NCI-H1092 treated with DMSO at 0.1 percent for 48 hours (cell line): ENCODE measurements at places on chromosomes 13 and 19.

DNA sequence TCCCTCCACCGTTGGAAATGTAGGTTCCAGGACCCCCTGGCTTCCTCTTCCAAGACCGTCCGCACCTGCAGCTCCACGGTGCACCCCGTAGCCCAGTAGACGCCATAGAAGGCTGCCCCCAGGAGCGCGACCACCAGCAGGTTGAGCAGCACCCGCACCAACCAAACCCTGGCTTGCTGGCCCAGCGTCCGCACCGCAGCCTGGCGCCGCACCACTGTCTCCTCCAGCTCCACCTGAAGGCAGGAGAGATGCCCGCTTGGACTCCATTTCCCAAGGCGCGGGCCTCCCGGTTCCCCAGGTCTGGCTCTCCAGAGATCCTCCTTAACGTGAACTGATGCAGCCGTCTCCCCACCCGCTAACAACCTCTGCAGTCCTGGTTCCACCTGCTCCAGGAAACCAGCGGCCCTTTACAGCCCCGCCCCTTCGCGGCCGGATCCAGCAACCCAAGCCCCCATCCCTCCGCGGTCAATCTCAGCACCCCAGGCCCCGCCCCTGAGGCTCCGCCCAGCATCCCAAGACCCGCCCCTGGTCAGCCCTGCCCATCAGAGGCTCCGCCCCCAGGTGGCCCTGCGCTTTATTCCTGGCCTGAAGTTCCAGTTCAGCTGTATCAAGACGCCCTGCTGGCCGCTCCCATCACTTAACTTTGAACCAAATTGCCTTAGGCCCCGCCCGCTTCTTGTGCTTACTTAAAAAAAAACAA, 5.0 kb upstream of the LENG1 start:
- no peak for DNase-seq

- DNase-seq, result no peak
Observed at GRCh38 chr13:20217168-20217567, 15.0 kb downstream of the GJB6 start.

DNA sequence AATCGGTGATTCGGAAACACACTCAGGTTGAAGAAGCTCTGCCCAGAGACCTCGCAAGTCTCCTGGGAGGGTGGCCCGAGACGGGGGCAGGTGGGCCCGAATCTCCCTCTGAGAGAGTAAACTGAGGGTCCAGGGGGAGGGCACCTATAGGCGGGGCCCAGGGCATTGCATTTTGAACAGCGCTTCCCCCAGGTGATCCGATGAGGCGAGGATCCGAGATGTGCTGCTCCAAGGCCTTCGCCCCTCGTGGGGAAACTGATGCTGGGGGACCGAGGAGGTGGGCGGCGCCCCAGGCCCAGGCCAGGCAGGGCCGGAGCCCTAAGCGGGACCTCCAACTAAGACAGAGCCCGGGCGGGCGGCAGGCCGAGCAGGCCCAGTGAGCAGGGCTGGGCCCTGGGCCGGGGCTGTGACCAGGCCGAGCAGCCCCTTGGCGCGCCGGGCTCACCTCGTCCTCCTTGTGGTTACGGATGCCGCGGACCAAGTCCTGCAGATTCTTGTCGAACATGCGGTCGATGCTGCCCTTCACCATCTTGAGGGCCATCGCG, 500 bp downstream of the AP3D1 start:
- no peak for DNase-seq

GRCh38 chr13:99342723-99343315, 35.6 kb upstream of the GPR183 start:
- no peak for DNase-seq

- DNase-seq, result no peak
Observed at GRCh38 chr19:8664671-8665057, 33.9 kb downstream of the ACTL9 start.

GRCh38 chr13:35855531-35856019, 275.6 kb downstream of the DCLK1 start:
- no peak for DNase-seq

- no peak for DNase-seq
Observed at GRCh38 chr13:109275852-109276251, 510.5 kb downstream of the IRS2 start.

- peak; percentile 33 for DNase-seq
Observed at GRCh38 chr19:51514866-51515481, 13.4 kb upstream of the SIGLEC12 start.

GRCh38 chr13:93388701-93389100, 162.1 kb downstream of the GPC6 start:
- no peak for DNase-seq

GRCh38 chr19:3055741-3056416, 6.4 kb downstream of the TLE5 start:
- DNase-seq, result peak; percentile 82

GRCh38 chr13:106008540-106008939, 526.9 kb downstream of the EFNB2 start:
- no peak for DNase-seq

- no peak for DNase-seq
Observed at GRCh38 chr13:106132216-106132615, 403.2 kb downstream of the EFNB2 start.

GRCh38 chr19:42334697-42335373, 9.4 kb downstream of the MEGF8 start:
- no peak for DNase-seq

- no peak for DNase-seq
Observed at GRCh38 chr13:41382431-41382830, 71.4 kb downstream of the NAA16 start.

DNA sequence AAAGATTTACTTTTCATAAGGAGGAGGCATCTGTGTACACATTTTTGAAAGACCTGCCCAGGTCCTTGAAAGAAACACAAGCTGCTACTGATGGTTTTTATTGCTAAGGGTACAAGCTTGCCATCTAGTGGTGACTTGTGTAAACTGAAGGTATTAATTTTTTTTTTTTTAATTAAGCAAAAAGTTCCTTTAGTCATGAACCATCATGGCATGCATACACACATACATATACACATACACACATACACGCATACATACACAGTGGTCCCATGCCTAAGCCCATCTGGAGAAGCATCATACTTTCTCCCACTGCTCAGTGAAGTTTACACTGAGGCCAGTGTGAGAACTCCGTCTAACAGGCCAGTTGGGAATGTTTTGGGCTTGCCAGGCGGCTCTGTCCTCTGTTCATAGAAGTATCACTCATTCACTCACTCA, 312.5 kb downstream of the DCLK1 start:
- peak; percentile 41 for DNase-seq

DNA sequence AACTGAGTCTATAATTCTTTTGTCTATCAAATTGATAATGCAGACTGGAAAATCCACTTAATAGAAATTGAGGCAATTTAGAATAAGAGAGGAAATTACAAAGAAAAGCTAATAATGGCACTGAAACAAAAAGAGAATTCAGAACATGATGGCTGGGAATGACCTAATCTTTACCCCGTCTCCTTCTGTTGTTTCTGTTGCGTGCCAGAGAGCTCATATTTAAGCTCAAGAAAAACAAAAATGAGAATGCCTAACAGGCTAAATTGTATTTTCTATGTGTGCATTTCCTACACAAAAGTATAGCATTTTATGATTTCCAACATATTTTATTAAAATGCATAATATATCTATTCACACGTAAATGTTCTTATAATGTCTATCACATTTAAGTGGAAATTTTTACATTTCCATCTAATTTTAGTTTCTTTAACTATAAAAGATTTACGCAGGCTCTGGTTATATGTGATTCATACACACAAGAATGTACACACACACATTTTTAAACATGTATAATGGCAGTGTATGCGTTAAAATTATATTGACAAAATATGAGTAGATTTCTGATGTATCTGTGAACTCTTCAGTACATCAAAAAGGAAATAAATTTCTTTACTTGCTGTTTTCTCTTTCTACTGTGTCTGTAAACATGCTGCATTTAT, 432.3 kb downstream of the SLITRK6 start:
- DNase-seq, result no peak

DNA sequence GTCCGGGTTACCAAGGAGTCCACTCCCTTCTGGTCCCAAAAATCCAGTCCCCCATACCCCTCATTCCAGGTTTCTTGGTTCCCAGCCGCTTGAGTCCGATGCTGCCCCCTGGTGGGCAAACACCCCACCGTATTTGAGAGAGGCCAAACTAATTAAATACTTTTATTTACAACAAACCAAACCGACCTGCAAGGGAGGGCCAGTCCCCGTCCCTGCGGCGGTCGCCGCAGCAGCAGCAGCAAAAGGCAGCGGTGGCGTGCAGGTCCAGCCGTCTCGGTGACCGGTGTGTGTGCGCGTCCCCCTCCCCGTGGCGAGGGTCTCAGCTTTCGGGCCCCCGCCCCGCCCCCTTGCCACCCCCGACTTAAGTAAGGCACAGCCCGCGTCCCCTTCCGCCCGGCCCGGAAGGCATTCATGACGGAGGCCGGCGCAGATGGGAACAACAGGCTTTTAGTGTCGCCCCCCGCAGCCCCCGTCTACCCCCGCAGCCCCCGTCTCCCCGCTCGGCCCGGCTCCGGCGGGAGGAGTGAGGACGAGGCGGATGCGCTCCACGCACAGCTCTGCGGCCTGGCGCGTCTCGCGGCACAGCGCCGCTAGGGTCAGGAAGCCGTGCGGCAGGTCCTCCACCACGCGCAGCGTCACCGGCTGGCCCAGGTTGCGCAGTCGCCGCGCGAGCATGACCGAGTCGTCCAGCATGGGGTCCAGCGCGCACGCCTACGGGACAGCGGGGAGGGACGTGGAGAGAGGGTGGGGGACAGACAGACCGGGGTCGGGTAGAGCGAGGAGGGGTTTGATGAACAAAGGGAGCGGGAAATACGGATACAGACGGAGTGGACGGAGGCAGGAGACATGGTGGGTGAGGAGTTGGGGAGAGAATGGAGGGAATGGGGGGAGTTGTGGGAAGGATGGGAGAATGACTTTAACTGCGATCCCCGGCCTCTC, 11.5 kb upstream of the CNFN start:
- peak; percentile 63 for DNase-seq

DNA sequence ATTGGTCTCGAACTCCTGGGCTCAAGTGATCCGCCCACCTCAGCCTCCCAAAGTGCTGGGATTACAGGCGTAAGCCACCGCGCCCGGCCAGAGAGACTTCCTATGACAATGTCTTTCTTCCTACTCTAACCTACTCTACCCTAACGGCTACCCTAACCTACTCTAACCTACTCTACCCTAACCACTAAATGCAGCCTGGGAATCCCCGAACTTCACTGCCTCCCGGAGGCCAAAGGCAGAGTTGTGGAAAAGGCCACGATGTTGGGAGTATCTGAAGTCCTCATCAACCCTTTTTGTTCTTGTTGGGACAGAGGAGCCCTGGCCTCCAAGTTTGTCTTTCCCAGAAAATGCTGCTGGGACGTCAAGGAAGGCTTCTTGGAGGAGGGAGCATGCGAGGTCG, 967 bp upstream of the NR2C2AP start:
- no peak for DNase-seq

- DNase-seq, result no peak
Observed at GRCh38 chr19:35704218-35704617, at the start of gene ZBTB32. ZBTB32 (plus strand) TSS chr19:35704558; CDS start chr19:35714627, 10,069 bp downstream.

DNA sequence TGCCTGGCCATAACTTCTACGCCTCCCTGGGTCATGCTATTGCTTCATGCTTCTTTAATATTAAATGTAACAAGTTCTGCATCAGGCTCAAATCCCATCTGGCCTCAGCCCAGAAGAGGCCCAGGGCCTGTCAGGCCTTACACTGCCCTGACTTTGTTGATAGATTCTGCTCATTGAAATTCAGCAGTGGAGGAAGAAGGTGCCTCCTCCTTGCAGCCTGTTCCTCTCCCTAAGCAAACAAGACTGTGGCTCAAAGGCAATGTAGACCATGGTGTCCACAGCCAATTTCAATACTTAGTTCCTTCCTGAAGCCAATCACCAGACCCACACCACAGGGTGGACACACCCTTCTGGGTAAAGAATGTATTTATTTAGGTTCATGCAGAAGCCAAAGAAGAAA, 59.4 kb downstream of the LACC1 start:
- DNase-seq, result no peak

- DNase-seq, result no peak
Observed at GRCh38 chr19:38638461-38638860, 9.0 kb upstream of the ACTN4 start.

GRCh38 chr13:27980280-27980998, 8.1 kb downstream of the URAD start:
- no peak for DNase-seq

GRCh38 chr19:14407605-14408484, 11.3 kb downstream of the DDX39A start:
- no peak for DNase-seq

DNA sequence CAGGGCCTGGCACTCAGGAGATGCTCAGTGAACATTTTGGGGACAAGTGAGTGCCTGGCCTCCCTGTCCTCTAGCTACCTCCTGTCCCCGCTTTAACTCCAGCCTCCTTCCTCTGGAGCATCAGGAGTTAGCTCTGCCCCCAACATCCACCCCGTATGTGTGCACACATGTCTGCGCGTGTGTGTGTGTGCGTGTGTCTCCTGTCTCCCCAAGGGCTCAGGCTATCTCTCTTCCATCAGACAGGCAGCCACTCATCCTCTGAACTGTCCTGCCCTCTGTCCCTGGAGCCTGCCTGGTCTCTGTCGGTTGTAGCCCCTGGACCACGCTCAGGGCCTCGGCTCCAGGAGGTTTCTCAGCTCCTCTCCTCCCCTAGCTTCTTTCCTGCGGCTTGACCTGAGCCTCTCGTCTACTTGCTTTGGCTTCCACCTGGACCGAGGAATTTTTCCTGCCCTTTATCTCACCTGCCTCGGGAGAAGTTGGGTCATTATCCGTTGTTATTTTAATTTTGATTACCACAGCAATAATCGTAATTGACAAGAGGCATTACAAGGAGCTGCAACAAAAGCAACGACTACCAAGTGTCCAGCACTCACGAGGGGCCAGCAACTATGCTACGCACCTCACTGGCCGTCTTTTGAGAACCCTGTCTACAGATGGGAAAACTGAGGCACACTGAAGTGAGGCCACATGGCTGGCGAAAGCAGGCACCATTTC, 32.0 kb upstream of the ASF1B start:
- no peak for DNase-seq

DNA sequence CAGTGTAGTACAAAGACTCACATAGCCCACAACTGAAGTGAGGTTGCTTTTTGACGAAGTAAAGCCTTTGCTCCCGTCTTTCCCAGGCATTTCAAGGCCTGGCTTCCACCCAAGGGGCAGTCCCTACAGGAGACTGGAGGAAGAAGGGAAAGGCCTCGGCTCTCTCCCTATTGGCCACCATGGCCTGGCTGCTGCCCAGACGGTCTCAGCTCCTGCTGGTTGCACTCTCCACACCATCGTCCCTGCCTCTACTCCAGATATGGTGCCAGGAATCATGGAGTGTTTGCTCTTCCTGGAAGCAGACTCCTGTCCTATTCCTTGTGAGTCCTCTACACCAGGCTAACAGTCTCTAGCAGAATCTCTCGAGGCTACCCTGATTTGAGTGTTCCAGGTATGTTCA, 124.1 kb upstream of the UQCRFS1 start:
- DNase-seq, result no peak
